H1 (cell line): ENCODE measurements at places on chromosomes 3 and 15. TPM values are rescaled to one million over a fixed set of nuclear protein-coding genes. Genes with fewer than 3 reads are reported as not detected.

The PIF1 gene
- 136 and 138 TPM in 2 replicates for total RNA-seq

The C2CD4A gene
- not detected in 2 replicates for total RNA-seq

The GLDN gene
- 0.44 and 0.50 TPM in 2 replicates for total RNA-seq

GRCh38 chr3:193560091-193560490 is 5.4 kb upstream of the ATP13A4 start:
- no peak for DNase-seq

GRCh38 chr3:158452334-158452733 is 118.7 kb upstream of the MLF1 start:
- no peak for DNase-seq

GRCh38 chr15:39054128-39054732 is 489.6 kb upstream of the RASGRP1 start:
- DNase-seq = no peak

GRCh38 chr3:196835086-196835485 is 32.6 kb upstream of the SENP5 start:
- no peak for DNase-seq

DNA sequence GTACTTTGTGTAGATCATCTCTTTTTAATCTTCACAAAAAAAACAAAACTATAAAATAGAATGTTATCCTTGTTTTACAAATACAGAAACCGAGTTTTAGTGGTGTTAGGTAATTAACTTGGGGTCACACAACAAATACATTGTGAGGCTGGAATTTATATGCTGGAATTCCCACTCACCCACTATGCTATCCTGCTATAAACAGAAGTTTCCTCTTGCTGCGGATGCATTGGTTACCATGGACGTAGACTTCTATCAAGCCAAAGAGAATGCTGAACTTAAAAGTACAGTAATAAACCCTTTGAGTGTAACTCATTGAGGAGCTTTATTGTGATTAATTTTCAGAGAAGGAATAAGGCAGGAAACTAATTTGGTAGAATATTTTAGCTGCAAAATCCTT is 9.2 kb downstream of the SNAP23 start:
- no peak for DNase-seq

GRCh38 chr15:62212741-62213140 is 47.7 kb upstream of the C2CD4B start:
- DNase-seq = no peak

- DNase-seq = no peak
These were observed 34.1 kb upstream of the DET1 start for GRCh38 chr15:88580532-88580931.

GRCh38 chr3:189149203-189149602 is 22.6 kb upstream of the TPRG1 start:
- DNase-seq = no peak

- no peak for DNase-seq
These were observed 1.9 kb upstream of the SEMA6D start for GRCh38 chr15:47715402-47715801.
